ENCODE measurements at places on chromosomes 4 and X.

GRCh38 chr4:148749403-148749802 is 307.2 kb upstream of the NR3C2 start:
- DNase-seq = no peak
- no peak overlapping the region for H3K27ac ChIP-seq
- H3K36me3 ChIP-seq = no peaks in the 10 kb centered on the region
- no peak overlapping the region for H3K4me3 ChIP-seq
- no peaks in the 10 kb centered on the region for H3K4me1 ChIP-seq
- no peaks in the 10 kb centered on the region for H3K27me3 ChIP-seq

DNA sequence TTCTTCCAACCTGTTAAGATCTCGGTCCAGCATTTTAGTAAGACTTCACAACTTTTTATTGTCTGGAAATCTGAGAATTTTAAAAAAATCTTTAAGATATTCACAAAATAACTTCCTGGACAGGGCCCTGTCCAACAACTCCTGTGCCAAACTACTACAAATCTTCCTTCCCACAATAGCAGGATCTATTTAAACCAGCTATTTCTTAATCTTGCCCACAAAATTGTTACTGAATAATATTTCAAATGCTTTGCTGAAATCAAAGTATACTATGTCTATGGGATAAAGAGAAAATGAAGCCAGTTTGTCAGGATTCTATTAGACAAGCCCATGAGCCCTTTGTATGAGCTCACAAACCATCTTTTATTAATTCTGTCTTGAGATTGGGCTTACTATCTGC is 104.1 kb upstream of the DDIT4L start:
- H3K4me1 ChIP-seq = no peaks in the 10 kb centered on the region
- H3K27ac ChIP-seq = no peak overlapping the region
- DNase-seq = no peak
- H3K4me3 ChIP-seq = no peak overlapping the region
- no peaks in the 10 kb centered on the region for H3K36me3 ChIP-seq

- H3K4me3 ChIP-seq = no peak overlapping the region
- no peak for DNase-seq
- no peaks in the 10 kb centered on the region for H3K36me3 ChIP-seq
- H3K4me1 ChIP-seq = no peaks in the 10 kb centered on the region
Measured at GRCh38 chrX:9144701-9145241, 110.8 kb upstream of the FAM9B start.

DNA sequence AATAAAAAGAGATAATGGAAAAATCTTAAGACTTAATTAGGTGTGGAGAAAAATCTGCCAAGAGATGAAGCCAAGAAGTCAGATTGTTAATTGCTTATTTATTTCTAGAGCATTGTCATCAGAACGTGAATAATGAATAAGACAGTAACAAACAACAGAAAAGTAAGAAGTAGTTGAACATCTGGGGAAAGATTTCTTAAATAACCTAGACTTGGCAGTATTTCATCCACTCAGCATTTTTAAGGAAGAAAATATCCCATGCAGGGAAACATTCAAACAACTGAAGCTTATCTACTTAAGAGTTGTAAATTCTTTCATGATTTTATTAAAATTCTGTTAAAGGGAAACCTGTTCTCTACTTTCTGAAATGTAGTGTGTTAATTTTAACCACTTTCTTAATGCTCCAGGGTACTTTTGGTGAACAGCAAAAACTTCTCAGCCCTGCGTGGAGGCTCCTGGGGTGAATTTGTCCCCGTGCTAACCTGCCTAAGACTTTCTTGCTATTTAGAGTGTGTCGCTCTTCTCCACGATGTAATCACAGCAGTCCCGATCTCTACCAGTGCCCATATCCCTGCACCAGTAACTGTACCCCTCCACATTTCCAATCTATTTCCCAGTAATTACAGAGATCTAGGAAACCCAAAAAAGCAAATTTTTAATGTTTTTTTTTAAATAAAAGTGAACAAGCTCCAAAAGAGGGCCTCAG is 124.6 kb downstream of the CORIN start:
- no peaks in the 10 kb centered on the region for H3K4me1 ChIP-seq
- DNase-seq = no peak
- no peak overlapping the region for H3K4me3 ChIP-seq
- no peaks in the 10 kb centered on the region for H3K27me3 ChIP-seq
- no peak overlapping the region for H3K27ac ChIP-seq
- H3K36me3 ChIP-seq = no peaks in the 10 kb centered on the region

GRCh38 chrX:54530357-54530900 is 410 bp downstream of the GNL3L start:
- peak overlapping the region; percentile 49 for H3K27ac ChIP-seq
- no peaks in the 10 kb centered on the region for H3K4me1 ChIP-seq
- H3K27me3 ChIP-seq = no peaks in the 10 kb centered on the region
- H3K4me3 ChIP-seq = peak overlapping the region; percentile 79
- H3K36me3 ChIP-seq = no peaks in the 10 kb centered on the region

DNA sequence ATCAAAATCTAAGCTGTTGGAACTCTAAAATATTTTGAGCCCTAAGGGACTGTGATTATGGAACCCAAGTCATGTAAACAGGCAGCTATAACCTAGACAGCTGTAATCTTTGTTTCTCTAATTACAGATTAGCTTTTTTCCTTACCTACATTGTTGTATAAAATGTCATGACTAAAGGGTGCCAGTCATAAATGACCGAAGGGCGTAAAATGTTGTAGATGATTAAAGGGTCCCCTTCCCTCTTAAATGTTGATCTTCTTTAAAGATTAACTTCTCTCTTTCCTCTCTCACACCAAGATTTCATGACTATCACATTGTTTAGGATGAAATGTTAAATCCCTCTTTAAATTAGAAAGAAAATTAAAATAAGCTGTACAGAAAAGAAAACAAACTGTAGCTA is 659.4 kb upstream of the NR3C2 start:
- no peak overlapping the region for H3K27ac ChIP-seq
- DNase-seq = no peak
- no peaks in the 10 kb centered on the region for H3K27me3 ChIP-seq

DNA sequence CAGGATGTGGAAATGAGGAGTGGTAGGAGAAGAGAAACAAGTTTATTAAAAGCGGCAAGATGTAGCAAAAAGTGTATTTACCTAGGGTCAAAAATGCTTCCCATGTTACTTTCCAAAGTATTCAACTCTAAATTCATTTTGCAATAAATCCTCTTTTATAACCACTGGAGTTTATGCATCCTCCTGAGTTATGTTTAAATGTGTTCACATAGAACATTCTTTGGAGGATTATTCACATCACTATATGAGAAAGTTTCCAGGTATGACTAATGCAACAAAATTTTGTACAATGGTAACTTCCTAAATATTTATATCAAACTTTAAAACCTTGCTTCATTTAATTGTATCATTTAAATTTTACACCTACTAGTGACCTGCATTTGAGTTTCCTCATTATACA is 870.6 kb upstream of the SLIT2 start:
- no peaks in the 10 kb centered on the region for H3K27me3 ChIP-seq
- no peak overlapping the region for H3K27ac ChIP-seq
- no peaks in the 10 kb centered on the region for H3K36me3 ChIP-seq
- H3K4me3 ChIP-seq = no peak overlapping the region
- no peaks in the 10 kb centered on the region for H3K4me1 ChIP-seq
- no peak for DNase-seq

- H3K4me1 ChIP-seq = no peaks in the 10 kb centered on the region
- DNase-seq = no peak
- H3K27me3 ChIP-seq = no peaks in the 10 kb centered on the region
- peak overlapping the region; percentile 76 for H3K4me3 ChIP-seq
- peak overlapping the region; percentile 96 for H3K27ac ChIP-seq
Measured at GRCh38 chr4:140754918-140755773, 1.0 kb downstream of the TBC1D9 start.

GRCh38 chrX:149097786-149098185 is 407.3 kb downstream of the IDS start:
- no peaks in the 10 kb centered on the region for H3K4me1 ChIP-seq
- no peak overlapping the region for H3K27ac ChIP-seq
- H3K36me3 ChIP-seq = no peaks in the 10 kb centered on the region
- DNase-seq = no peak
- no peak overlapping the region for H3K4me3 ChIP-seq
- H3K27me3 ChIP-seq = no peaks in the 10 kb centered on the region

DNA sequence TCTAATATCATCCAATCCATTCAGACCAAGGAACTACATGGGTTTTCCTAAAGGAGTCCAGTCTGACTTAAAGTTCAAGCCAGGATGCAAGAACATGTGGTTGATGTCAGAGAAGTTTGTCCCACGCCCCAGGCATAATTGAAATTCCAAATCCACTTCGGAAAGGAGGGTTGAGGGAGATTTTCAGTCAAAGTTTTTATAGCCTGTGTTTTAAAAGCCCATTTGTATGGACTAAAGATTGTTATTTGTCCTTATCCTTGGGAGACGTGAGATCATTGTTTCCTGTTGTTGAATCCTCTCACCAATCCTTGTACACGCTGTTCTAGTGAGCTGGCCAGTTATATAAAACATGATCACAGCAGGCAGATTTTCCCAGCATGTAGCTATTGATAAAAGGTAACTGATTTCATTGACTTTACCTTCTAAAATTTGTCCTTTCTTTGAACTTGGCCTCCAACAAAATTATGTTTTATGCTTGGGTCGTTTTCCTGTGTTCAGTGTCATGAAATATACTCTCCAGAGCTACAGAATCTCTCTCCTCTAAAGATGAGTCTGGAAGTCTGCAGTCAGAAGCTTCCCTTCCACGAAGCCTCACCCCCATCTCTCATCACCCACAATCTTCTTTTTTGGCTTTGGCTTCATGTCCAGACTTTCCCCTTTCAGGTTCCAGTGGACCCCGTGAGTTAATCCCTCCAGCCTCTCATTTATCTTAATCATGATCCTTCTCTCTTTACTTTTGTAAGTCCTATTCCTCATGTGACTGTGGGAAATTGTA is 92.9 kb downstream of the ATP10D start:
- H3K36me3 ChIP-seq = peaks cover 76% of the 10 kb centered on the region
- no peaks in the 10 kb centered on the region for H3K27me3 ChIP-seq
- H3K27ac ChIP-seq = peak overlapping the region; percentile 89
- no peak overlapping the region for H3K4me3 ChIP-seq
- peak; percentile 70 for DNase-seq

DNA sequence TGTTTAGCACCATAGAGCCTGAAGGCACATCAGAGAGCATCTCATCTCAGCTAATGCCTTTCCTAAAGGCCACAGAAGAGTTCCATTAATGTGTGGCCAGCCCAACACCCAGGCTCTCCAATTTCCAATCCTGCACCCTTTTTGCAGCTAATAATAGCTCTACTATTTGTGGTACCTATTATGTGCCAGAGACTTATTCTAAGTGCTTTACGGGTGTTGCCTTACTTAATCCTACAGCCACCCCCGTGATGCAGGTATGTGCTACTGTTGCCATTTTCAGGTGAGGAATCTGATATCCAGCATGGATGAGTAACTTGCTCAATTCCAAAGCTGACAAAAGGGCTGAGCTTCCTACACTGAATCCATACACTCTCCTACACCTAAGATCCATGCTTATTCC is 217.6 kb upstream of the GALNT7 start:
- H3K4me3 ChIP-seq = no peak overlapping the region
- H3K27ac ChIP-seq = no peak overlapping the region
- H3K27me3 ChIP-seq = no peaks in the 10 kb centered on the region
- no peak for DNase-seq
- no peaks in the 10 kb centered on the region for H3K36me3 ChIP-seq

GRCh38 chrX:116607776-116608175 is 145.0 kb upstream of the CT83 start:
- no peaks in the 10 kb centered on the region for H3K27me3 ChIP-seq
- no peak overlapping the region for H3K4me3 ChIP-seq
- H3K36me3 ChIP-seq = no peaks in the 10 kb centered on the region

DNA sequence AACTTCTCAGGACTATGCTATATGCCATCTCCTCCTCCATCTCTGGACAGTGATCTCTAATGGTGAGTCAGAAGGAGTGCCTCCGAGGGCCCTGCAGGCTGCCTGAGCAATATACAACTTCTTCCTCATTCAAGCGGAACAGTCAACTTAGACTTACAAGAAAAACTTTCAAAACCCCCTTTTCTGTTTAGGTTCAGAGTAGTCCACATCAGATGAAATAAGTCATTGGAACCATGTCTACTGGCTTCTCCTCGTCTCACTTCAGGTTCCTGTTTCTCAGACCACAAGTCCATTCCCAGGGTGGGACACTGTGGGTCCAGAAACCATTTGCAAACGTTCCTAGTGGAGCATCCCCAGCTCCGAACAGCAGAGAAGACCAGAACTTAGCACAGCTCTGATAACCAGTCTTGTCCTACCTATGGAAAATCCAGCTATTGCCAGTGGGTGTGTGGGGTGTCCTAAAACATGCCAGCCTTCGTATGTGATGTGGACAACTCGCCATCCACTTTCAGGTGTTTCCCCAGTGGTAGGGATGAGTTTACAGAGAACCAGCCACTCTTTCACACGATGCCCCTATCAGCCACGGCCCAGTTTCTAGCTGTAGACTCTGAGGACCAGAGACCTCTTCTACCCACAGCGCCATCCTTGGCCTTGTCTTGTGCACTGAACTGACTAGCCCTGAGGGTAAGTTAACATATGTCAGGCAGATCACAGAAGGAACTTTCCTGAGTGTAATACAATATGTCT is 32.7 kb upstream of the NKRF start:
- H3K27ac ChIP-seq = no peak overlapping the region
- H3K36me3 ChIP-seq = no peaks in the 10 kb centered on the region
- H3K27me3 ChIP-seq = no peaks in the 10 kb centered on the region
- H3K4me1 ChIP-seq = no peaks in the 10 kb centered on the region

- H3K4me3 ChIP-seq = no peak overlapping the region
- no peaks in the 10 kb centered on the region for H3K4me1 ChIP-seq
- H3K27me3 ChIP-seq = no peaks in the 10 kb centered on the region
- DNase-seq = no peak
- H3K27ac ChIP-seq = no peak overlapping the region
Measured at GRCh38 chr4:79980448-79980847, 92.6 kb downstream of the ANTXR2 start.

GRCh38 chrX:1491851-1492349 is 39.2 kb upstream of the ASMTL start:
- no peaks in the 10 kb centered on the region for H3K4me1 ChIP-seq
- no peaks in the 10 kb centered on the region for H3K36me3 ChIP-seq
- DNase-seq = no peak
- no peak overlapping the region for H3K27ac ChIP-seq

- H3K27me3 ChIP-seq = no peaks in the 10 kb centered on the region
- no peaks in the 10 kb centered on the region for H3K4me1 ChIP-seq
- H3K36me3 ChIP-seq = no peaks in the 10 kb centered on the region
- no peak overlapping the region for H3K4me3 ChIP-seq
- H3K27ac ChIP-seq = no peak overlapping the region
Measured at GRCh38 chr4:25020236-25020635, 10.5 kb downstream of the LGI2 start.

- H3K4me1 ChIP-seq = no peaks in the 10 kb centered on the region
- no peaks in the 10 kb centered on the region for H3K27me3 ChIP-seq
- DNase-seq = no peak
- no peak overlapping the region for H3K4me3 ChIP-seq
- no peaks in the 10 kb centered on the region for H3K36me3 ChIP-seq
Measured at GRCh38 chr4:59704616-59705015, 1495.5 kb upstream of the ADGRL3 start.

GRCh38 chrX:110081740-110082139 is 78.8 kb downstream of the TMEM164 start:
- no peaks in the 10 kb centered on the region for H3K36me3 ChIP-seq
- DNase-seq = no peak
- H3K4me3 ChIP-seq = no peak overlapping the region
- peaks cover 3% of the 10 kb centered on the region for H3K4me1 ChIP-seq
- H3K27ac ChIP-seq = peak overlapping the region; percentile 48

- H3K36me3 ChIP-seq = no peaks in the 10 kb centered on the region
- no peak for DNase-seq
- no peak overlapping the region for H3K27ac ChIP-seq
- no peak overlapping the region for H3K4me3 ChIP-seq
- H3K27me3 ChIP-seq = no peaks in the 10 kb centered on the region
- no peaks in the 10 kb centered on the region for H3K4me1 ChIP-seq
Measured at GRCh38 chr4:52376132-52376704, 282.9 kb downstream of the USP46 start.
